ENCODE measurements at places on chromosomes 3 and 15.

DNA sequence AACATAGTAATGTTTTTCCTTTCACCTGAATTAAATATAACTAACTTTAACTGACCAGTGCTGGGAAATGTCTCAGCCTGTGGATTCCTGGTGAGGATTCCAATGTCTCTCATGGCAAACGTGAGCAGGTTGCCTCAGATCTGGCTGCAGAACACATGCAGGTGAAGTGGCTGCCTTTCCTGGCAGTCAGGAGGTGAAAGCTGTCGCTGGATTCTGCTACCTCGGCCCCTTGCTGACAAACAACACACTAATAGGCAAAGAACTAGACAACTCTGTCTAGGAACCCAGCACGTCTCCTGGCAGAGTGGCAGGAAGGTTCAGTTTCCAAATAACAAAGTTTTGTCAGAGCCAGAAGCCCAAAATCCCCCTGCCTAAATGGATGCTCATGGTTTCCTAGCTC lies 400.8 kb upstream of the PPP2R3A start:
- DNase-seq = no peak

DNA sequence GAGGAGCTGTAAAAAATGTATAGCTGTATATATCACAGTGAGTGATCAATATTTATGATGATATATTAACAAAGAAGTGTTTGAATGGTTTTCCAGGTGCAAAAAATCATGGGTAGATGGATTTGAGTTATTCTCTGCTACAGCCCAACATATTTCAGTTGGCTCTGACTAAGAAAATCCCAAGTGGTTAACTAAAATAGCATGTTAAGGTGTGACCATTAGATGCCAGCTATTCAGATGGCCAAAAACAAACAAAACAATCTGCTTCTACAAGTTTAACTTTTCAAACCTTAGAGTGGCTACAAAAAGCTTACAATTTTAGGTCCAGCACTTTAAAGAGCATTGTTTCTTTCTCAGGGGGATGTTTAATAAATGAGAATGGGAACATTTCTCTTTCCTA lies 67.5 kb downstream of the SEMA6D start:
- no peak for DNase-seq

- no peak for DNase-seq
Observed at GRCh38 chr3:147388700-147389580, 17.4 kb downstream of the ZIC4 start.

DNA sequence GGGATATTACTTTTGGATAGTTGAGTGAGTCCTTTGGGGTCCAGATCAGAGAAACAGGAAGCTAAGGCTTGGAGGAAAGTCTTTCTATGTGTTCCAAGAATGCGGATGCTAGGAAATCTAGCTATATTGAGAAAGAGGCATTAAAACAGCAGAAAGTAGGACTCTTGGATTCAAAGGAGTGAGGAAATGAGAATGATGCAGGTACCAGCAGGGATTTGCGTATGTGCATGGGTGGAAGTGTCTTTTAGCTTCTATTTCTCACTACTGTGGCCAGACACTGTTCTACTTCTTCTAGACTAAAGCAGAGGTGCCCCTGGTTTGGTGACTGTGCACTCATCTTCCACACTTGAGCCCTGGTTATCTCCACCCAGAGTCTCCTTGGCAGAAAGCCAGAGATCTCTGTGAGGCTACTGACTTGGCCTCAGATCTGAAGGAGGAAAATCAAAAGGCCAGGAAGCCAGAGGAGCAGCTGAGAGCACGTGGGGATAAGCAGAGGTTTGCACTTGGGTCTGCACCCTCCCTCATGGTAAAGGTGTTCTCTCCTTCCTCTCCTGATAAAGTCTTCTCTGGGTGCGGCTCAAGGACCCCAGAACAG lies 44.3 kb downstream of the ATP2B2 start:
- no peak for DNase-seq

- no peak for DNase-seq
Observed at GRCh38 chr3:37967260-37967881, 23.2 kb upstream of the VILL start.

GRCh38 chr3:141603473-141604035 lies 116.7 kb downstream of the RASA2 start:
- no peak for DNase-seq

GRCh38 chr3:67087788-67088187 lies 89.7 kb downstream of the KBTBD8 start:
- DNase-seq = no peak

- no peak for DNase-seq
Observed at GRCh38 chr15:101613130-101614000, 38.8 kb downstream of the TM2D3 start.

GRCh38 chr15:61527836-61528580 lies 298.9 kb upstream of the RORA start:
- DNase-seq = no peak

- no peak for DNase-seq
Observed at GRCh38 chr3:172549144-172549543, 25.9 kb upstream of the TNFSF10 start.

DNA sequence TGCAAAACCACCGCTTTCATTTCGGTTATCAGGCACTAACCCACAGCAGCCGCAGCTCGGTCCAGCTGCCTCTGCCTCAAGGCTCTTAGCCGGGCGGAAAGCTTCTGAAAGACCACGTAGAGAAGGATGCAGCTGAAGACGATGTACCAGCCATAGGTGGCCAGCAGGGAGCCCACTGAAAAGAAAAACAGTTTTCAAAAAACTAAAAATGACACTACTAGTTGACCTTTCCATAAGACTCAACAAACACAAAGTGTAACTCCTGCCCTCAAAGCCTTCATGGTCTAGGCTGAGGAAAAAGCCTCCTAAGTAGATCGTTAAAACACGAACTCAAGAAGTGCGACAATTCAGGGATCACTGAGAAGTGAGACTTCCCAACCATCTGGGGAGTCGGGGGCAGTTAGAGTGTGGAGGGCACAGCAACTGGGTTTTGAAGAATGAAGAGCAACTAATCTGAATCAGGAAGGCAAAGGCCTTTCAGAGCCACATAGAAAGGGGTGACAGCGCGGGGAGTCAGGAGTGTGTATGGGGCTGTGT lies 716 bp downstream of the SELENOS start:
- DNase-seq = no peak

Measured in NCI-H2081 treated with DMSO at 0.1 percent for 48 hours (cell line).